ENCODE measurements at places on chromosomes 6 and 20.

- peak; percentile 72 for DNase-seq
Measured at GRCh38 chr6:11288065-11288464, 55.6 kb upstream of the NEDD9 start.

DNA sequence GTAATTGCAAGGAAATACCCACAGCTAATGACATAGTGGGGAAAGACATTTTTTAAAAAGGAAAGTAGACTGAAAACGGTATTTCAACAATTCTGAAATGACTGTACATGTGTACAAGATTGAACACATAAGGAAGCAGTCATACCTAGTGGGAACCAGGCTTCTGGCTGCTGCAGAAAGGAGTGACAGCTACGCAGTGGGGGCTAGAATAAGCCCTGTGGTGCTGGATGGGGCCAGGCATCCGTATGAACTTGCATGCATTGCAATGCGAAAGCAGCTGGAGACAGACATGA is 54.9 kb upstream of the GPR31 start:
- DNase-seq, result no peak

DNA sequence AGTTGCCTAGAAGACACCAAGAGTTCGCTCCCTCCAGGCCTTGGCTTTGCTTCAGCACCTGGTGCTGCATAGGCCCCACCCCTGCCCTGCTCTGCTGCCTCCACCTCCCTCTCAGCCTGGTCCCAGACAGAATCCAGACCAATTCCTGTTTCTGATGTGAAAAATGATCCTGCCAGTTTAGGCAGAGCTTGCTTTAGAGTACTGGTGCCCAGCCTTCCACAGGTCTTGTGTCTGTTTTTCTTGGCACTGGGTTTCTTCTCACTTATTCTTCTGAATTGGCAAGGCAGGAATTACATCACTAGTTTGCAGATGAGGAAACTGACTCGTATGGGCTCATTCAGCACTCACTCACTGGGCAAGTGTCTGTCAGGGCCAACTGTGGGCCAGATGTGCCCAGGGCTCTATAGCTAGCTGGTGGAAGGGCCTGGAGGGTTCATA is 53.0 kb downstream of the HLA-A start:
- DNase-seq, result no peak

GRCh38 chr6:73388800-73389512 is 5.7 kb upstream of the DDX43 start:
- peak; percentile 35 for DNase-seq

GRCh38 chr6:14571746-14572145 is 454.2 kb downstream of the CD83 start:
- peak; percentile 29 for DNase-seq
